Activated CD4-positive, alpha-beta T cell treated with anti-CD3 and anti-CD28 coated beads, Interleukin-2, Interleukin-6, amounts not matched to agents 100 ng/mL and 50 ng/mL, durations not matched to agents 16 hours and 8 hours (primary cell): ENCODE measurements at places on chromosomes 2 and 18.

GRCh38 chr2:109510136-109511028 lies 103.4 kb downstream of the SEPTIN10 start:
- peak; percentile 83 for DNase-seq

DNA sequence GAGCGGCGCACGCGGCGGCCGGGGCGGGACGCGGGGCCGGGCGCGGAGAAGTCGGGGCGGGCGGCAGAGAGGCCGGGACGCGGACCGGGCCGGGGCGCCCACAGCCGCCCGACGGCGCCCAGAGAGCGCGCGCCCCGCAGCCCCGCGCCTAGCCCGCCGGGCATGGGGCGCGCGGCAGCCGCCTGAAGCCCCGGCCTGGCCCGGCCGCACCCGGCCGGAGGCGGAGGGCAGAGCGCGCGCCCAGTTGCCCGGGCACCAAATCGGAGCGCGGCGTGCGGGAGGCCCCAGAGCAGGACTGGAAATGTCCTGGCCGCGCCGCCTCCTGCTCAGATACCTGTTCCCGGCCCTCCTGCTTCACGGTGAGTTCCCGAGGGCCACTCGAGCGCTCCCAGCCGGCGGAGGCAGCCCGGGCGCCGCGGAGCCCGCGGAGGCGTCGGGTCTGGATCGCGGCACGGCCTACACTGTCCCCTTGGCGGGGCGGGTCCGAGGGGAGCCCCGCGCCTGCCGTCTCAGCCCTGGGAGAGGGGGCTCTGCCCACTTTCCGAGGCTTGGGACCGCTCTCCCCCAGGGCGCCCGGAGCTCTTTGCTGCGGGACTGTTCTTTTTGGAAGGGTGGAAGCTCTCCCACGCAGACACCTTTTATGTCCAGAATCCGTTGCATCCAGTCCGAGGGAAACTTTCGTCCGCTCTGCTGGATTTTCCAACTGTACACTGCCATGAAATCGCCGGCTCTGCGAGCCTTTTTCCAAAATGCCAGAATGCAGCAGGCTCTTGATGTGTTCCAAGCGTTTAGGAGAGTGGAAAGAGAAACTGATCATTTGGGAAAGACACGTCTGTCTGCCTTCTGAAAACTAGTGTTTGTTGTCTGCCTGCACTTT lies 484 bp downstream of the APCDD1 start:
- DNase-seq = no peak

DNA sequence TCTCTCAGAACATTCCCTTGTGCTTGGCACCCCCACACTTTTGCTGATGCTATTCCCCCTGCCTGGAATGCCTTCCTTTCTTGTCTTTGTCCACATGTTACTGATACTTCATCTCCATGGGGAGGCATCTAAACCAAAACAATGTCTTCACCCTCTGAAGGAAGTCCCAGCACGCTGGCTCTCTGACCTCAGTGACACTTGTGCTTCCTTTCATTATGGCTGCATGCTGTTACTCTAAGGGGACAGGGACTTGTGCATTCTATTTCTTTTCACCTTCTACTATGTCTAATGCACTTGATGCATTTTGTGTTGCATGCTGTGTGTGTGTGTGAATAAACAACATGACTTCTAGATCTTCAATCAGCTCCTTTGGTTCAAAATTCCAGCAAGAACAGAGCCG lies 24.6 kb downstream of the EFR3B start:
- no peak for DNase-seq

- DNase-seq = no peak
These were observed 308.7 kb downstream of the LRATD1 start for GRCh38 chr2:14941151-14941631.

DNA sequence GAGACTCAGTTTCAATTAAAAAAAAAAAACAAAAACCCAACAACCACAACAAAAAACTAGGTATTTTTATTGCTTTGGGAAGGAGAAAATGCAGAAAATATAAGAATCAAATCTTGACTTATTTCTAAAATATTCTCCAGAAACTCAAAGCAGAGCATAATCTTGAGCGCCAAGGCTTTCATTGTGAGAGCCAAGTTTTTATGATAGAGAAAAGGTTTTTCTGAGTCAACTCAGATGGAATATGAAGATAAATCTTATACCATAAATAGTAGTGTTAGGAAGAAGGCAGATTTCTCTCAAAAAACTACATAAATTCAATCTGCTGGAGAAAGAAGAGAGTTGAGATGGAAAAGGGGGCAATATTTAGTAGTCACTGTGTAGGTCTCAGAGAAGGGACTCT lies 121.2 kb upstream of the OSR1 start:
- no peak for DNase-seq

DNA sequence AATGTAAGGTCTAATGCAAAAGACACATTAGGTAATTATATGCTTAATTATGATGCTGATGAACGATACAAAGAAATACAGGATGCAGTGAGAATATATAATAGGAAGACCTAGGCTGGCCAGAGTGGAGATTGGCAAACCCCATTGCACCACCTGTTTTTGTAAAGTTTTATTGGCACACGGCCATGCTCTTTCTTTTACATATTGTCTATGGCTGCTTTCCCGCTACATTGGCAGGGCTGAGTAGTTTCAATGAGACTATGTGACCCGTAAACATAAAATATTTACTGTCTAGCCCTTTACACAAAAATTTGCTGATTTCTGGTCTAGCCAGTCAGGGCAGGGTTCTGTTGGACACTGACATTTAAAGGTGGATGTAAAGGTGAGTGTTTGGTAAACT lies 5.4 kb downstream of the SEC11C start:
- no peak for DNase-seq

DNA sequence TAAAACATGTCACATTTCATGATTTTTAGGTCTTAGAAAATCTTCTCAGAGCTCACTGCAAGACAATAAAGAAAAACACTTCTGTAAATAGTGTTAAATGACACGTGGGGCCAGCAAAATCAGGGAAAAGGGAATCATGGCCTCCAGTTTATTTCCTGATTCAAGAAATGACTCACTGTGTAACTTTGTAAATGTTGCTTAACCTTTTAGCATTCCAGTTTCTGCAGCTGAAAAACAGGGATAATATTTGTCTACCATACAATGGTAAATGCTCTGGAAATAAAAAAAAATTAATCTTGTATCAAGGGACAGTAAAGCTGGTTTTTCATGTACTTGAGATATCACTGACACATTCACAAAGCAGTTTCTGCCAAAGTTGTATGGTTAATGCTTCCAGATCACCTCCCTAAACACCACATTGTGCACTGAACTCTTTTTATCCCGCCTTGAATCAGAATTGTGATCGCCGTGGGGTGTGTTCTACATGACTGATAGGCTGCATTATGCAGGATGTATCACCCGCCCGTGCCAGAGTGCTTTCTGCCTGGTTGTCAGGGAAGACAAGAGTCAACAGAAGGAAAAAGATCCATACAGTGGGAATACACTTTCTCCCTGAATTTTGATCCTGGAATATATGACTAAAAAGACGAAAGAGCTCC lies 238.8 kb downstream of the IKZF2 start:
- DNase-seq = no peak

GRCh38 chr2:128594953-128595677 lies 276.4 kb upstream of the HS6ST1 start:
- no peak for DNase-seq

GRCh38 chr2:240622531-240623235 lies 2.6 kb upstream of the GPR35 start:
- DNase-seq = peak; percentile 37

GRCh38 chr2:111046670-111047069 lies 74.0 kb upstream of the BCL2L11 start:
- DNase-seq = no peak

DNA sequence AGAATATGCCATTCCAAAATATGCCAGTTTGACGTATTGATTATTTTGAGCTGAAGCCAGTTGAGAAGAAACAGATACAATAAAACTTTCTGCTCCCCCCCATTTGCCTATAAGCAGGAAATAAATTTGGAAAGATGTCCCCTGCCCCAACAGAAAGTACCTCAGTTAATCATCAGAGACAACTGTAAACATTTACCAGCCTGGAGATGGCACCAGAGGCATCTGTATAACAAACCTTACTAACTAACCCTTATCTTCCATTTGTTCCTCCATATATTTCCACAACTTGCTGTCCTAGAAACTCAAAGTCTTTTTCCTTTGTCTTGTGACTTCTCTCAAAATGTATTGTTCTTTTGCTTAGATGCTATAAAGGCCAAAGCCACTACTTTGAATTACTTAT lies 93.8 kb downstream of the AKAIN1 start:
- no peak for DNase-seq

DNA sequence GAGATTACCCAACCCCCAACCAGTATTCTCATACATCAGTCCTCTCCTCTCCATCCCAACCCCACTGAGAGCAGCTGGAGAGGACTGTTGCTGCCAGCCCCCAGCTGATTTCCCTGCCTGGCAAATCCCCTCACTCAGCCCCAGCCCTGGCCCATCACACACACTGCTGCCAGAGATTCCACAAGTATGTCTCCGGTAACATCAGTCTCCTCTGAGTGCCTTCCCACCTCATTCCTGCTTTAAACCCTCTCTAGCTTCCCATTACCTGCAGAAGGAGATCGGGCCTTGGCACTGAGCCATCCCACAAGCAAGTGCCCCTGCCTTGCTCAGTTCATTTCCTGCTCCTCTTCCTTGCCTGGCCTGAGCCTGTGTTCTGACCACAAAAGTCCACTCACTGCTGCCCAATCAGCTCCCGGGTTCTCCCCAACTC lies 50.6 kb upstream of the ZFP36L2 start:
- DNase-seq = no peak

DNA sequence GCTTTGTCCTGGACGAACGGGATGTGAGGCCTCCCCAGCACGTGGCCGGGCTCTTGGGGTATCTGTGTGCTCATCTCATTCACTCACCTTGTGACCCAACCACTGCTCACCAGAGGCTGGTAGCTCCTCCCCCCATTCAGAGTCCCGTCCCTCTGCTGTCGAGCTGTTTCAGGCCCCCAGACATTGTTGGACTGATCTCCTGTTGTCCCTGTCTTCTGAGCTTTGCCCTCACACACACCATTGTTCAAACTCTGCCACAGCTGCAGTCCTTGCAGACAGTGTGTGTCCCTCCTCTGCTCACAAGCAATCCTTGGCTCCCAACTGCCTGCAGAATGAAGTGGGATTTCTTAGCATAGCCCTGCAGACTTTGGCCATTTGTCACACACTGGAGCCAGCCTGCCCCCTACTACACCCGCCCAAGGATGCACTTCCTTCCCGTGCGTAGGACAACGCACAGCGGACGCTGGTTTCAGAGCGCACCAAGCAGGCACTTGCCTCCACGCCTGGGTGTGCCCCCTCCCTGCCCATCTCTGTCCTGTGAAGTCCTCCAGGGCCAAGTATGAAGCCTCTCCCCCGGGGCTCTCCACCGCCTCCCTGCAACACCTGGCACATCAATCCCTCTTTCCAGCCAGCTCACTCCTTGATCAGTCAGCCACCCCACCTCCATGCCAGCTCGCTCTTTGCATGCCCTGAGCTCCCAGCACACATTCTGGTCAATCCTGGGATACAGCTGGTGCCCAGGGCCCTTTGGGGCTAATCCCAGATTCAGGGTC lies 16.5 kb upstream of the PRLH start:
- no peak for DNase-seq
